ENCODE measurements at places on chromosomes 16 and 17.

- DNase-seq = no peak
These were observed 28.5 kb upstream of the SLC38A8 start for GRCh38 chr16:84071121-84071520.

DNA sequence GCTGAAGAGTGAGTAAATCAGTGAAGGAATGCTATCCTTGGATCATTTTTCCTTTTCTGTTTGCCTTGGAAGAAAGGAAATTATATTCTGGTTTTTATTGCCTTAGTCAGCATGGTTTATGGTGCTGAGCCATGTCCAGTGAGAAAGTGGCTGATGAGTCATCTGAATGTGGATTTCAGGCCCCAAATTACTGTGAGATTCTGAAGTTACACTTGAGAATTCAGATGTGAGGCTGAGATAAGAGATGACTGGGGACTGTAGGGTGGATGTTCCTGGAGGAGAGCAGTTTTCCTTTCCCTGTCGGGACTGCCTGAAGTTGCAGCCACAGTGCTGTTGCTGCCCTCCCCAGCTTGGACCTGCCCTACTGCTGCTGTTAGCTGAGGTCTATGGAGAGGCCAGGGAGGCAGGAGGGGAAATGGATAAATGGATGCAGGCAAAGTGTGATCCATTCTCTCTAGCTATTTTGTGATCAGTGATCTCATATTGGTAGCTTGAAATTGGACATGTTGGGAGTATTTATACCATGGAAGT, 4.2 kb upstream of the MAP3K14 start:
- no peak for DNase-seq

DNA sequence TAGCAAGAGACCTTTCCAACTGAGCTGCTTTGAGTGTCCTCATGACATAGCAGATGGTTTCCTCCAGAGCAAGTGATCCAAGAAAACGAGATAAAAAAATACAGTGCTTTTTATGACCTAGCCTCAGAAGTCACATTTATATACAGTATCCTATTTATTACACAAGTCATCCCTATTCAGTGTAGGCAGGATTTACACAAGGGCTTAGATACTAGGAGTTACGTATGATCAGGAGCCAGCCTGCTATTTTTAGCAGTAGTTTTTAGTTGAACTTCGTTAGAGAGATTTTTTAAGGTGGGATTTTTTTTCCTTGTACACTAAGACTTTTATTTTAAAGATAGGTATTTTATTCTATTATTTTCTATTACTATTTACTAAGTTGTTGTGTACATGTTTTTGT, 58.4 kb downstream of the PHKB start:
- no peak for DNase-seq

GRCh38 chr17:11899537-11899942, 97.7 kb downstream of the ZNF18 start:
- peak; percentile 55 for DNase-seq

DNA sequence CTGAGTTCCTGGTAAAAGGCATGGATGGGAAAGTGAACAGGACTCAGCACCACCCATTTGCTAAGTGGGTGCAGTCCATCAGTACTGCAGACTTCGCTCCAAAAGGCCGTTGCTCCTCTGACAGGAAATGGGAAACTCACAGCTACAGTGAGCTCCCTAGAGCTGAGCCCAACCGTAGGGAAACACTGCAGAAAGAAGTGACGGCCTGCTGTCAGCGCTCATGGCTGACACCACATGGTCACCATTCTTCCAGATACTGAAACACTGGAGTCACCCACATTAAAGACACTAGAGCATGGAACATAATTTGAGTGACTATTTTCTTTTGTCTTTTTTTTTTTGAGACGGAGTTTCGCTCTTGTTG, 31.9 kb downstream of the UBE2O start:
- no peak for DNase-seq

DNA sequence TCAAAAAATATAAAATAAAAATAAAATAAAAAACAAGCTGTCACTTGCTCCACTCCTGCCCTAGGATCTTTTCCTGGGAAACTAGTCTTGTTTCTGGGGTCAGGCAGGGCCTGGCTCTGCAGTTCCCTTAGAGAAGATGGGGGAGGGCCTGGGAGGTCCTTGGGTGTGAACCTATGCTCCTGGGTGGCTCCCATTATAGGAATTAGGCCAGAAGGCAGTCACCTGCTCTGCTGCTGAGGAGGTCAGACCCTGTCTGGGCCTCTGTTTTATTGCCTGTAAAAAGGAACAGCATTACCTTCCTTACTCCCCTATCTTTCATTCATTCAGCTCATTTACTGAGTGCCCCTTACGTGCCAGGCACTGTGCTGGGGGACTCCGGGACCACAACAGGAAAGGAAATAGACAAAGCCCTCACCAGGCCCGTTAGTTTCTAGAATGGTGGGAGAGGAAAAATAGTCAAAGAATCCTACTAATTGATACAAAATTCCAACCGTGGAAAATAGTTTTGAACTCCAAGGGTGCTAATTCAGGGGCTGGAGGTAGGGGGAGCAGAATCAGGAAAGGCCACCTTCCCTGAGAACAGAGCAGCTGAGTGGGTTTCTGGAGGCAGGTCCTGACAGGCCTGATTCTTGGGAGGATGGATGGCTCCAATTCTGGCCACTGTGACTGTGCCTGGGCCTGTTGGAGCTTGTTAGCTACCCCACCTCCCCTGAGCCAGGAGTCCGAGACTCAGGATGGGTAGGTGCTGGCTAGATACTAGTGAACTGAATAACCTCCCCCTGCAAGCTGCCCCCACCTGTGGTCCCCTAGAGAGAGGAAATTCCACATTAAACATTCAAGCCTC, 1.3 kb upstream of the SLC46A1 start:
- DNase-seq = no peak

DNA sequence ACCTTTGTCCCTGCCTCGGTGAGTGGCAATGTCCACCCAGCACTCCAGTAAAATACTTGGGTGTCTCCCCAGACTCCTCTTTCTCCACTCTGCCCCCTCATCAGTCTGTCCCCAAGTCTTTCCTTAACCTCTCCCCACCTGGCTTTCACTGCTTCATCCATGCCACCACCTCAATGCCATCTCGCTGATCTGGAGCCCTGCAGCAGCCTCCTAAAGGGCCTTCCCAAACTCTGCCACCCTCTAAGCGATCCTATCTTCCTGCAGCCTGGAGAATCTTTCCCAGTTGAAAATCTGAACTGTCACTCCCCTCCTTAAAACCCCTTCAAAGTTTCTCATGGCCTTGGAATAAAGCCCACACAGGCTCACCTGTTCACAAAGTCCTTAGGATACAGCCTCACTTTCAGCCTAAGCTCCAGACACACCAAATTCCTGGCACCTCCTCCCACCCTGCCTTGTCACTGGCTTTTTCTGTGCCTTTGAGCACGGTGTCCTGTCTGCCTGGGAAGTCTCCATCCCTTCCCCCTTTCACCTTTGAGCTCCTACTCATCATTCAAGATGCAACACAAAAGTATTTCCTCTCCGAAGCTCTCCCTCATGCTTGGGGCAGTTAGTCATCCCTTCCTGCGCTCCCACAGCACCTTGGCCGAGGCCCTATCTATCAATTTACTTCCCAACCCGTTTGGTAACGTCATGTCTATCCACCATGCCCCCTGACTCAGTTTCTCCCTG, 2.8 kb downstream of the WNK4 start:
- no peak for DNase-seq

GRCh38 chr17:50280068-50280467, 5.8 kb downstream of the TMEM92 start:
- DNase-seq = no peak

- DNase-seq = no peak
These were observed 25.8 kb downstream of the STAT3 start for GRCh38 chr17:42362245-42362961.

- DNase-seq = no peak
These were observed 21.7 kb upstream of the GSE1 start for GRCh38 chr16:85591381-85591780.

- DNase-seq = no peak
These were observed 57.5 kb upstream of the MARCHF10 start for GRCh38 chr17:62865586-62865985.

- DNase-seq = no peak
These were observed 31.2 kb downstream of the XYLT1 start for GRCh38 chr16:17439580-17439979.

DNA sequence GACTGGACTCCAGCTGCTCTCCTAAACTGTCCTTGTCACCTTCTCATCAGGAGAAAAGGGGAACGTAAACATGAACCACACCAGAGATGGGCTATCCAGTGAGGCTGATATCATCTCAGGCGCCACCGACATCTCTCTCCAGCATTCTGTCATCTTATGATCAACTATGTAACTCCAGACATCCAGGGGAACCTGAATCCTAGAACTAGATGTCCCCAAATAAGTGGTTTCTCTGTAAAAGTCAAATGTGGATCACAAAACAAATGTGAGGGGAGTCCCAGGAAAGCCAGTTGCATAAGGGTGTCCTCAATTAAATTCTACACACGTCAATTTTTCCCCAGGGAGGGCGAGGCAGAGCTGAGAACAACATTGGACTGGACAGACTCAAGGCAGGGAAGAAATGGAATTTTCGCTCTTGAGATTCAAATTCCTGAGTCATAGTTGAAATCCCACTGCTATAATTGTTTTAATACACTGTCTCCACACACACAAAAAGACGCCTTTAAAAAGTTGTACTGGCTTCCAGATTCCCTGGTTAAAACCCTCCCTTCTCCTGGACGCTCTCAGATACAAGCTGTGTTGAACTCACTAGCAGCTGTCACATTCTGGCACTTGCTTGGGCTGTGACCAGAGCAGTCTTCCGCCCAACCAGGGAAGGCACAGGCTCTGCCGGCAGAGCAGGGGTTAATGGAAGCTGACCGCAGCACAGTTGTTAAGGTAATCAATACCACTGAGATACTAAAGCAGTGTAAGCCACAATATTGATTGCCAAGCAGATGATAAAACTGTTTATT, 62.6 kb downstream of the ZFHX3 start:
- DNase-seq = no peak

DNA sequence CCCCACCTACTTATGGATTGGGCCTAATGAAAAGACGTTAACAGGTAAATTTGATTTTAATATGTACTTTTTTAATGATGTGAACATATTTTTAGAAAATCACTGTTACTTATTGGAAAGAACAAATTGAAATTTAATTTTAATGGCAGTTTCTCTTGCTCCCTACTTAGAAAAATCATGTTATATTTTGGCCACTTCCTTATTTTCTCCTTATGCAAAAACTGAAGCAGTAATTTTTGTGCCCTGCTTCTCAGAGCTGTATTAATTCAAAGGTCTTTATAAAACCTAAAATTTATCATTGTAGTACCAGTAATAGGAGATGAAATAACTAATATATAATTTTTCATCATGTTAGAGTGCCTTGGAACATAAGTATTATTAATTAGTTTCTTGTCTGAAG, 2.8 kb downstream of the ZPBP2 start:
- no peak for DNase-seq

DNA sequence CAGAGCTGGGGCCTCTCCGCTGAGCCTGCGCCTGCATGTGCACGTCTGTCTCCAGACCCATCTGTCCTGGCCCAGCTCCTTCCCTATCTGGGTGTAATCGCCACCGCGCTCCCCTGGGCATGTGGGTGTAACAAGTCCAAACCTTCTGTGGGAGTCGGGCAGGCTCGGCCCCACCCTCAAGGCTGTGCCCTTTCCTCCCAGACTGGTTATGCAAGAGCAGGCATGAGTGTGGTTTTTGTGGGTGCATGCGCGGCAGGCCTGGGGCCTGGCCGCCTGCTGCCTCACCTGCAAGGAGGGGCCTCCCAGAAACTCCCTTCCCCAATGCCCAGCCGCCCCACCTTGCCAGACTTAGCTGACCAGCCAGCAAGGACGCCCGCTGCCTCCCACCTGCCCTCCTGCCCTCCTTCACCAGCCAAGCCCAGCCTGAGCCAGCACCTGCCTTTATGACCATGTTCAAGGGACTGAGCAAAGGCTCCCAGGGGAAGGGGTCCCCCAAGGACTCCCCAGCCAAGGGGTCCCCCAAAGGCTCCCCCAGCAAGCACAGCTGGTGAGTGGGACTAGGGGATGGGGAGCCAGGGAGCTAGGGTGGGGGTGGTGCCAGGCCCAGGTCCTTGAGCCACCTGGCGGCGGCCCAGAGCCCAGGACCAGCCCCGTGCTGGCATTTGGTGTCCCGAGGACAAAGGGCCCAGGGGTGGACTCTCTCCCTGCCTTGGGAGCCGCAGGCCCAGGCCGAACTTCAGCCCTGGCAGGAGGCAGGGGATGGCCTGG, at the start of gene EVPLL:
TSS of gene EVPLL (plus strand) at position 342 of the 768 bp plus-strand sequence. CDS start 3,160 bp downstream, outside the sequence.
- no peak for DNase-seq

DNA sequence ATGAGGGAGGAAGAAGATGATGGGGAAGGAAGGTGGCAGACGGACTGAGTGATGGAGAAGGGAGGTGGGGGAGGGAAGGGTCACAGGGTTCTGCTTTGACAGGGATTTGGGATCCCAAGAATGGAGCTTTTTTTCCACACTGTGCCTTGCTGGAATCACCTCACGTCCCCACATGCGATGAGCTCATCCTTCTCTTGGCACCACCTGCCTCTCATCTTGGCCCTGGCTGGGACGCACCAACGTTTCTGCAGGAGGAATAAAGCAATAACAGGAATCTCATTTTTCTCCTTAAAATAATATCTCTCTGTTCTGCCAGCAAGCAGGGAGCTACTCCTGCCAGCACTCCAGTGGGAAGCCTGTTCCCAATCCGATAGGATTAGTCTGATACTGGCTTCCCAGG, 47.8 kb downstream of the MEOX1 start:
- no peak for DNase-seq

DNA sequence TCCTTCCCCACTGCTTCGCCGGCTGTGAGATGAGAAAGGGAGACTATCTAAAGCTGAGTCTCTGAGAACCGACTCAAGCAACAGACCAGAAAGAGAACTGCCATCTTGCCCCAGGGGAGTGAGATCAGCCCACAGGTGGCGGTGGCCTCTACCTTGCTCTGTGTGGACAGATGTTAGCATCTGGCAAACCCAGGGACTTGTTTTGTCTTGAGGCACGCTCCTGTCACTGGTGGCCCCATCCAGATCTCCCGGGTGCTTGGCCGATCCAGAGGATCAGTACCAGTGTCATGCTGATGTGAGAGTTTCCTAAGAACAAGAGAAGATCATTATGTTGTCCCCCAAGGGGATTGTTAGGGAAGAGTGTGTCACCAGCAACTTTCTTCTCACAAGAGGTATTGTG, 101.4 kb downstream of the CACNG3 start:
- DNase-seq = no peak

GRCh38 chr17:83096401-83097224, 17.2 kb downstream of the METRNL start:
- DNase-seq = no peak

GRCh38 chr17:60599220-60599619, 773 bp upstream of the PPM1D start:
- DNase-seq = no peak

- no peak for DNase-seq
These were observed 346.0 kb downstream of the PMP22 start for GRCh38 chr17:14919094-14919493.

GRCh38 chr16:89123831-89124100, 30.1 kb downstream of the ACSF3 start:
- DNase-seq = no peak

DNA sequence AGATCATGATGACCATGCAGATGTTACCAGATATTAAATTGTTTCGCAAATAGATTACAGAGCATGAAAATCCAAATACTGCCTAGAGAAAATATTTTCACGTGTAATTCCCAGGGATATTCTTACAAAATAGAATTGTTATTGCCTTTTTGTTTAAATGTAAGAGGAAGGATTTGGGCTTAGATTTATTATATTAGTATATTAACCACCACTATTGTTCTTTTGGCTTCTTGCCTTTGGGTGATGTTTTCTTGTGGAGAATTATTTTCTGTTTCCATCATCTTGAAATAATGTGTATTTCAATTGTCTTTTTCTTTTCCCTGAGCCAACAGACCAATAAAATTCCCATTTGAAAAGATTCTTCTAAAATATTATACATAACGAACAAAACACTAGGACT, 109.7 kb upstream of the NUDT7 start:
- DNase-seq = no peak

GRCh38 chr16:29714396-29714795, 31.4 kb downstream of the C16orf54 start:
- no peak for DNase-seq

Measured in hippocampal formation (tissue), 2 donors.